Stimulated activated naive B cell treated with anti-CD40 and anti-IgM and Interleukin-4, amounts not matched to agents 10 μg/mL and 1 μg/mL and 100 μg/mL, for 72 hours (primary cell): ENCODE measurements at places on chromosomes 12 and 14.

DNA sequence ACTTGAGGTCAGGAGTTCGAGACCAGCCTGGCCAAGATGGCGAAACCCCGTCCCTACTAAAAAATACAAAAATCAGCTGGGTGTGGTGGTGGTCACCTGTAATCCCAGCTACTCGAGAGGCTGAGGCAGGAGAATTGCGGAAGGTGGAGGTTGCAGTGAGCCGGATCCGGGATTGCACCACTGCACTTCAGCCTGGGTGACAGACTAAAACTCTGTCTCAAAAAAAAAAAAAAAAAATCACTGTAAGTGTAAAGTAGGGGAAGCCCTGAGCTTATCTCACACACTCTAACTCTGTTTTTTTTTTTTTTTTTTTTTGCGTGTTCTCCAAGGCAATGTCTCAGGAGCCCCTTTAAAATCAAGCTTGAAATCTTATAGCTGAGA is 421 bp upstream of the RBMS2 start:
- no peak for DNase-seq

DNA sequence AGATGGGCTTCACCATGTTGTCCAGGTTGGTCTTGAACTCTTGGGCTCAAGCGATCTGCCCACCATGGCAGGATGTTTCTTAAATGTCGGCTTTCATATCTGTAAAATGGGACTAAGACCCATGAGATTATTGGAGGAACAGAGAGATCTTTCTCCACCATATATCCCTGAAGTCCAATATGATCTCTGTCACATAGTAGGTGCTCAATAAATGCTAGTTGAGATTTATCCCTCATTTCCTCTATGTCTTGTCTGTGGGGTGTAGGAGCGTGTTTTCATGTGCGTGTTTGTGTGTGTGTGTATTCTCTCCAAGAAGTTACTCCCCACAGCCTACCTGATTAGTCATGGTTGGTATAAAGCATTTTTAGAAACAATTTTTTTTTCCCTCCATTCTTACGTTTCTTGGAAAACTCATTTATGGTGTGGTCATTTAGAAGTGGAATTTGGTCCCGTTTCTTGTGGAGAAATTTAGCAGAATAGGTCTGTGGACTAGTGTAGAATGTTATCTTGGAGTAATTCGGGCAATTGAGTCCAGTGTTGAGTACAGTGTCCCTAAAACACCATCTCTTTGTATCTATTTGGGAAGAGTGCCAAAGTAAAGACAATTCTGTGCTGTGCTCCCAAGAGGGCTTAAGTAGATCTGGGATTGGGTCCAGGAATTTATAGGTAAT is 4.3 kb downstream of the STRAP start:
- DNase-seq: no peak

GRCh38 chr14:98665007-98665406 is 607.0 kb downstream of the BCL11B start:
- no peak for DNase-seq

DNA sequence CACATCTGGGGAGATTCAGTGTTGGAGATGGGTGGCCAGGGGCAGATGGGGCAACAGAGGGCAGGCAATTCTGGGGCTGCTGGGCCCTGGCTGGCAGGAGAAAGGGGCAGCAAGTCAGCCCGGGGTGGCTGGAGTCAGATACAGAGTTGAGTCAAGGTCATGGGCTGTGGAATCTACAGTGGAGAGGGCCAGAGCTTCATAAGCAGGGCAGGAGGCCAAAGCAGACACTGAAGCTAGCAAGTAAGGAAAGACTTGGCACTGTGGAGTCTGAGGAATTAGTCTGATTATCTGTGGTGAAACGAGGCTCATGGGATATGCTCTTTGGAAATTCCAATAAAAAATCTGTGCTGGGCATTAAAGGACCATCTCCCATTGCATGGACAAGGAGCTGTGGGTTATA is 95.5 kb downstream of the TMX1 start:
- no peak for DNase-seq

GRCh38 chr12:130615861-130616345 is 100.2 kb downstream of the RIMBP2 start:
- no peak for DNase-seq

GRCh38 chr14:90132821-90133570 is 71.2 kb downstream of the KCNK13 start:
- DNase-seq: no peak
